8988T (cell line): ENCODE measurements at places on chromosomes 2 and 18.

DNA sequence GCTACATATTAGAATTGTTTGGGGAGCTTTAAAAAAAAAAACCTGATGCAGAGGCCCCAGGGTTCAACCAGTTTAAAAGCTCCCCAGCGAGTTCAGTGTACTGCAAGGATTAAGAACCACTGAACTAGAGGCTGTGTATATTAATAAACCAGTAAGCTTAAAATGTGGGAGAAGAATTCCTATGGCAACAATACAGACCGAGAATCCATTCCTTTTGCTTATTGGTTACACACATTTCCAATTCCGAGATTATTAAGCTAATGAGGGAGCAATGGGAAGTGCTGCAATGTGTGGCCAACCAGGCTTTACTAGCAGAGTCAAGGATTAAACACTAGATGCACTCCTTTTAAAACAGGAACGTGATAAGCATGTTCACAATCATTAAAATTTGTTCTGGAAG lies 204.4 kb downstream of the TDRD15 start:
- no peak for DNase-seq

GRCh38 chr18:68713131-68713530 lies 1.8 kb downstream of the TMX3 start:
- DNase-seq = no peak

DNA sequence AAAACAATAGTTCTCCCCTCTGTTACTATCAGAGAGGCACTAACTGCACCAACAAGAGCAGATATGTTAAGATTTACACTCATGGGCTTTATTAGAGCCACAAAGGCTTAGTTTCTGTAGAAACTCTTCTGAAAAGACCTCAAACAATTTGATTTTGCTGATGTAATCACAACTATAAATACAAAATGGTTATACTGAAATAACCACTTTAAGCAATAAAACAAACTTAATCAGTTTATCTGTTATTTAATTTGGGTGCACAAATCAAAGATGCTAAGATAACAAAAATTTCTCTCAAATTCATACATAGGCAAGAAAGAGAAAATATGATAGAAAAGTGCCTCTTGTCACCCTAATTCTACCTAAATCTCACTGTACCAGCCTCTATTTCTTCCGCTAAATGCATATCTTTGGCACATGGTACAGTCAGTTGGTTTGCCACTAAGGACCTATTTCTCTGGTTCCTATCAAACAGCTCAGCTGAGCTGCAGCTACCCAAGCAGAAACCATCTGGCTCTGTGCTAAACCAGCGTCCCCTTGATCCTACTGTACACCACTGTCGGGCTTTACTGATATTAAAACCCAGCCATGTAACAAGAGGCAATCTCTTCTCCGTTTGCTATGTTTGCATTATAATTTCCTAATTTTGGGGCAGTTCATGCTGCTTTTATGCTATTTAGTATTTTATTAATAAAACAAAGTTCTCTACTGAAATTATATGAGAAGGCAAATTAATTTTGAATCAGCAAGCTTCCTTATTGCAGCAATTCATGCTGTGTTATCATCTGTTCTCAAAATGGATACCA lies 60.1 kb downstream of the CWC22 start:
- no peak for DNase-seq

GRCh38 chr2:184543832-184544231 lies 54.5 kb upstream of the ZNF804A start:
- DNase-seq = no peak

DNA sequence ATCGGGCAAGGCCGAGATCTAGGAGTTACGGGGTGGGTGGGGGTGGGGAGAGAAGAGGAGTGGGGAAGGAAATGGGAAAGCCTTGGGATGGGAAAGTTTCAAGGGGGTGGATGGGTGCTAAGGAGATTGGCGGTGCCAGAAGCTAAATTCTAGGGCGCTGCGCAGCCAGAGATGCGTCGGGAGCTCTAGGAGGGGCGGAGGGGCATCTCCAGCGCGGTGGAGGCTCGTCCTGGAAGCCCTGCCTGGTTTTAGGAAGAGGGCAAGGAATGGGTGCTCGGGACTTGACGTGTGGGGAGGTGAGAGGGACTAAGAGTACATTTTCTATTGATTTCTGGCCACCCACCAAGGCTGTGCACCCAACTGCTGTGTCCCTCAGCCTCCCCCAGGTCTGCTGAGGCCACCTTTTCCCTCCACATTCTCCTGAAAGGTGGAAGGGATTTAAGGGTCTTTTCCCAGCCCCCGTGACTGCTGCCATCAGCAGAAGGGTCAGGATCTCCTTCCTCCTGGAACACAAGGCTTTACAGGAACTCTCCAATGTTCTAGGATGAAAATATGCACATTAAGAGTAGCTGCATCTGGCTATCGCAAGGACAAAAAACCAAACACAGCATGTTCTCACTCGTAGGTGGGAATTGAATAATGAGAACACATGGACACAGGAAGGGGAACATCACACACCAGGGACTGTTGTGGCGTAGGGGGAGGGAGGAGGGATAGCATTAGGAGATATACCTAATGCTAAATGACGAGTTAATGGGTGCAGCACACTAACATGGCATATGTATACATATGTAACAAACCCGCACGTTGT lies 1.4 kb downstream of the C2orf72 start:
- DNase-seq = no peak

DNA sequence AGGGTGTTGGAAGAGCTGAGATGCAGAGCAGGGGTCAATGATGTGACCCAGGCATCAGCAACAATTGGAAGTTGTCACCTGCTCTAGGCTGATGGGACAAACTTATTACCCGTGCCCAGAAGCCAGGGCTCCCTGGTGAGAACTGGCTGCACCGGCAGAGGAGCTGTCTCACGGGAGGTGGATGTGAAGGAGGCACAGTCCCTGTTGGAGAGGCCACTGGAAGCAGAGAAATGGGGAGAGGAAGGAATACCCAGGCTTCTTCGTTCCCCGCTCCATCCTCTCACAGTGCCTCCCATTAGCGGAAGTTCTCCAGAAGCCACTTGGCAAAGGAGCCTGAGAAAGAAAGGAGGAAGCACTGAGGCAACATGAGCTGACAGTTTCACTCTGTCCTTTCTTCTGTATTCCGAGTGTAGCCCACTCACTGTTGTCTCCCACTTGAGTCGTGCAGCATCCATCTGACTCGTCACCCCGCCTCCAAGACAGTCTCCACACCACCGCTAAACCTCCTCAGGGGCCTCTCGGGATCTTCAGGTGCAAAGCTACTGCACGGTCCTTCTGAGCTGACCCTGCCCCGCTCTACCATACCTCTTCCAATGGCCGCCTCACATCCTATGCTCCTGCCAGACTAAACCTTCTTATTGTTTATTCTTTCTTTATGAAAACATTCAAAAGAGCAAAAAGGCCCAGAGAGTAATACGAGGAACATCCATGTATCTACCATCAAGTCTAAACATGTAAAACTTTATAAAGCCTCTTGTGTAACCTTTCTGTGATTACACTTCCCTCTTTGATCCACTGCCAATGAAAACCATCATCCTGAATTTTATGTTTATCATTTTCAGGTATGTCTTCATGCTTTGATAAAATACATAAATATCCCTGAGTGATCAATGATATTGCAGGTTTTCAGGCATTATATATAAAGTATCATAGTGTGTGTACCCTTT lies 19.1 kb upstream of the AFTPH start:
- no peak for DNase-seq

GRCh38 chr2:225999692-226000091 lies 600.2 kb downstream of the NYAP2 start:
- DNase-seq = no peak

- DNase-seq = no peak
Observed at GRCh38 chr2:28094739-28095138, 204.2 kb downstream of the BABAM2 start.
